Neural progenitor cell (in vitro differentiated cells): ENCODE measurements at places on chromosomes 3 and 15.
A peak's percentile ranks its signal among the peaks of the same experiment; 100 is the strongest.

- no peak for DNase-seq
These were observed 487.2 kb upstream of the RASGRP1 start for GRCh38 chr15:39051626-39052322.

GRCh38 chr3:36373084-36373483 is 7.2 kb upstream of the STAC start:
- DNase-seq, result no peak

- DNase-seq, result no peak
These were observed 119.5 kb downstream of the STAG1 start for GRCh38 chr3:136632625-136633081.

DNA sequence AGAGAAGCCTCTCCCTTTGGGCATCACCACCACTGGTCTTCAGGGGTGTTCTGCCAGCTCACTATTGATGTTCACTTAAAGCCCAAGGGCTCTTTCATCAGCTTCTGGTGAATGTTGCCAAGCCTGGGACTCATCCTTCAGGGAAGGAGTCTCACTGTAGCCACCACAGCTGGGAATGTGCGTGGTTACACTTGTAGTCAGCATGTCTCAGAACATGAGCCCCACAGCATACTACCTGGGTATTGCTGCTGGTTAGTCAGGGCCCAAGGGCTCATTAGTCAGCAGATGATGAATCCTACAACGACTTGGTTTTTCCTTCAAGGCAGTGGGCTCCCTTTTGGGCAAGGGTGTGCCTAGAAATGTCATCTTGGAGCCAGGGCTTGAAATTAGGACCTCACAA is 412.9 kb downstream of the VGLL3 start:
- DNase-seq, result no peak

DNA sequence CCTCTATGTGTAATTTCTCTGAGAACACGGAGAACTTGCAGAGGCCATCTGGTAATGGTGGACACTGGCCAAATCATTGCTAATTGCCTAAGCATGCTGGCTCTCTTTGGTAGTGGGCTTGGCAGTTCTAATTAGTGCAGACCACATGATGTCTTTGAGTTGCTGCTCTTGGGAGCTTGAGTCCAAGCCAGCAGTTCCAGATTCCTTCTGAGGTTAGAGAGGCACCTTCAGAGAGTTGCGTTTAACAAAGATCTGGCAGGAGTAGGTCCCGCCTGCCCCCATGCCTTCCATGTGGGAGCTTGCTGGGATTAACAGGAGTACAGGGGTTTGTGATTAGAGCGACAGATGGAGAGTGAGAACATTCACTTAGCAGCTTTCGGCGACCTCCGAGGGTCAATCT is 449.0 kb upstream of the LMCD1 start:
- no peak for DNase-seq

- DNase-seq, result peak; percentile 33
These were observed 127.2 kb upstream of the IL12A start for GRCh38 chr3:159861369-159861987.

- DNase-seq, result peak; percentile 12
These were observed 28.2 kb downstream of the NEK4 start for GRCh38 chr3:52742418-52743041.

DNA sequence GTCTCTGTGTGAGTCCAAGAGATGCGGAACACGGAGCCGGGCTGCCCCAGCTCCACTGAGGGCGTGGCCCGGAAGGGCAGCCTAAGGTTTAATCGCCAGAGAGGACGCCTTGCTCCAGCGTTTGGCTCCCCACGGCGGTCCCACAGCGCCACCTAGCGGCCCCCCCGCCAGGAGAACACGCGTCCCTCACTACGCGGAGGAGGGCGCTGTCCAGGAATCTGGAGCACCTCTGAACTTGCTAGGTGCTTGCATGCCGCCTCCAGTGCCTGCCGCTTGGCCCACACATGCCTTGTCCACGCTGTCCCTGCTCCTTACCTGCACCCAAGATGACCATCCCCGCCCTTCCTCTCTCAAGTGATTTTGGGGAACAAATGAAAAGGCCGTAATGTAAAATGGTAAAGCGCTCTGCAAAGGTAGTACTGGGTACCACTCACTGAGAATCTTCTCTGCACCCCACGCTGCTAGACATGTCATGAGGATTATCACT is 14.4 kb upstream of the MRPS22 start:
- peak; percentile 93 for DNase-seq

- DNase-seq, result no peak
These were observed 93.7 kb downstream of the MYLK start for GRCh38 chr3:123790254-123791072.

- no peak for DNase-seq
These were observed 53.4 kb upstream of the CD200R1L start for GRCh38 chr3:112900113-112900512.

GRCh38 chr3:102125994-102126368 is 276.7 kb downstream of the NFKBIZ start:
- no peak for DNase-seq

- no peak for DNase-seq
These were observed 36.8 kb upstream of the PDE8A start for GRCh38 chr15:84944861-84945260.

GRCh38 chr15:34795267-34796081 is at the start of gene ACTC1:
ACTC1 (minus strand) TSS chr15:34795549; CDS start chr15:34794808, 741 bp downstream.
- peak; percentile 74 for DNase-seq

DNA sequence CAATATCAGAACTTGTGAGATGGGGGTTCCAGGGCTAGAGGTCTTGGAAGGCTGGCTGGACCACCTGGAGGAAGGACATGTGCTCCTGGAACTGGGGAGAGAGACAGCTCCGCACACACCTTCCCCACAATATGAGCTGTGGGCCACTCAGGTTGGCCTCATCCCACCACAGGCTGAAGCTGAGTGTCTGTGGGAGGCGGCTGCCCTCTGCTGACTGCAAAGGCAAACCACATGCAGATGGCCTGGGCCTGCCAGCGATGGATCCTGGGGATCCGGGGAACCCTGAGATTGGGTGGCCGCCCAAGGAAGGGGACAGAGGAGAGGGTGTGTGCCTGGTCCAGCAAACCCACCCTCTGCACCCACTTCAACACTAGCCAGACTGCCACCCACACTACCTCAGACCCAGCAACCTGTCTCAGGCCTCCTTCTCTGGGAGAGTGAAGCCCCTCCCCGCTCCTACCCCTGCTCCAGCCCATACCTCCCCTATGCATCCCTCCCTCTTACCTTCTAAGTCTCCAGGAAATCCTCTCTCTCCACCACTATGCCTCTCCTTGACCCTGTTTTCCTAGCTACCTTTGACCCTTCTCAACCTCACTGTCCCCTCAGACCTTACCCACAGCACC is 44.8 kb downstream of the CYP11A1 start:
- peak; percentile 84 for DNase-seq

GRCh38 chr3:179028408-179028807 is 43.2 kb downstream of the ZMAT3 start:
- DNase-seq, result no peak

DNA sequence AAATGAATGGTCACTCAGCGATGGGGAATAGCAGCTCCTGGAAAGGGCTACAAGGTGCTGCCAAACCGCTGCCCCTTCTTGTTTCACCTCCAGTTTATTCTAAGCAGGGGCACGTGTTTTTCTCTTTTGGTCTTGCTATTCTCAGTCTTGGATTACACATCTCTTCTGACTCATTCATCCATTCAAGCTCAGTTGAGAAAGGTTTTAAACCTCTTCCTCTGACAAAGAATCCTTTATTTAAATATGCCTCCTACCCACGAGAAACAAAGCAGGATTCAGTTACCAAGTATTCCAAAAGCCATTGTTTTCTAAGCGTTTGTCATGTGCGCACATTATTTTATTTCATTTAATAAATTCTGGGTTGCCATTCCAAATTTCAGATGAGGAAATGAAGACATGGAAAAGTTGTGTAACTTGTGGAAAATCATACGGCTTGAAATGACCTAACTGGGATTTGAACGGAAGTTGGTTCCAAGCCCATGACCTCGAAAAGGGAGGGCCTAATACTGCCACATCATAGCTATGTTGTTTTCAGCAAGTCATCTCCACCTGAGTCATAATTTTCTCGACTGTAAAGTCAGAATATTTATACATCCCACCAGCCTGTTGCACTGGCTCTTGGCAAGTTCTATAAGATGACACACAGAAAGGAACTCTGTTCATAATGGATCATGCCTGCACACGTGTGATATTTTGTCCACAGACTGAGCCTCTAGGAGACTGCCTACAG is 292.0 kb upstream of the SLCO3A1 start:
- peak; percentile 3 for DNase-seq

DNA sequence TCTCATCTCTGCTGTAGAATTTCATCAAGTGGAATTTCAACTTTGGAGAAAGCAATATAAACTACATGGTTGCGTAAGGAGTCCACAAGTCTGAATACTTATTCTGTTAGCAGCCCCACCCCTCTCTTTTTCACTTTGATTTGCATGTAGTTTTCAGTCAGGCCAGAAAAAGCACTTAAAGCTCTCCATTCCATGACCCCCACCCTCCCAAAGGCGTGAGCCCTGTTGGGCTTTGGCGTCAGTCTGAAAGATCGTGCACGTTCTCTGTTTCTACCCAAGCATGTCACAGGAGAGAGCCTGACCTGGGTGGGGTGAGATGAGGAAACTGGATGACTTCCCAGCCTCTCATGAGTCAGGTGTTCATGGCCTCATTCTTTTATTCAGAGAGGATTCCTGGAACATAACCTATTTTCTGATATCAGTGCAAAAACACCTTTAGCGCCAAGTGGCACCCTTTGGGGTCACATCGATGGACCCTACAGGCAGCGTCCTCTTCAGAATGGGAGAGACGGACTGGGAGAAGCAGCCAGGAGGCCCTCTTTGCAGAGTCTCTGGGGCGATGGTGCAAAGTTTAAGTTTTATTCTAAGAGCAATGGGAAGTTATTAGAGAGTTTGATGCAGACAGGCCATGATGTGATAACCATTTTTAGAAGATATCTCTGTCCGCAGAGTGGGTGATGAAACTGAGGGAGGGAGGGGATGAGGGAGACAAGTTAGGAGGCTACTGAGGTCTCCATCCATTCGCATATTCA is 55.8 kb downstream of the LSM3 start:
- DNase-seq, result no peak

- DNase-seq, result no peak
These were observed 38.2 kb downstream of the PCSK6 start for GRCh38 chr15:101451266-101451799.

- DNase-seq, result no peak
These were observed 190.1 kb downstream of the IL5RA start for GRCh38 chr3:2920103-2920502.

DNA sequence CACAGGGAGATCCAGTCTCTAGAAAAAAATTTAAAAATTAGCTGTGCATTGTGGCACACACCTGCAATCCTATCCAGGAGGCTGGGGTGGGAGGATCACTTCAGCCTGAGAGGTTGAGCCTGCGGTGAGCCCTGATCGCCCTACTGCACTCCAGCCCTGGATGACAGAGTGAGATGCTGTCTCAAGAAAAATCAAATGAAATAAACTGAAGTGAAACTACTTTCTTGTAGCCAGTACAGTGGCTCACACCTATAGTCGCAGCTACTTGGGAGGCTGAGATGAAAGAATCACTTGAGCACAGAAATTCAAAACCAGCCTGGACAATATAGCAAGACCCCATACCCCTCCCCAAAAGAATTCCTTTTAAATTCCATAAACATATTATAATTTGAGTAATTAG is 35.4 kb downstream of the SMARCC1 start:
- DNase-seq, result no peak

DNA sequence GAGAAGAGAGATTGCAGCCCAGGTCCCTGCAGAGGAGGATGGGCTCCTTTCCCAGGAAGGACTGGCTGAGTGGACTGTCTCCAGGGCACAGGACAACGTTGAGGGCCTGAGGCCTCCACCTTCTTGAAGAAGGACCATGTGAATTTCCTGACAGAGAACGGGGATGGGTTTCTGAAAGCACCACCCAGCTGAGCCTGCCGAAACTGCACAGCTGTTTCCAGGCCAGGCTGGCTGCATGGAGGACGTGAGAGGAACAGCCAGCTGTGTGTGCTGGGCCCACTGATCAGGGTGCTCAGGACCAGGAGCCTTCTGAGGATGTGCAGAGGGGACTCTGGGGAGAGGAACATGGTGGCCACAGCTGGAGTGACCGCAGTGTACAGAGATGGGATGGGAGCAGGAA is 39.2 kb downstream of the HMCES start:
- no peak for DNase-seq

DNA sequence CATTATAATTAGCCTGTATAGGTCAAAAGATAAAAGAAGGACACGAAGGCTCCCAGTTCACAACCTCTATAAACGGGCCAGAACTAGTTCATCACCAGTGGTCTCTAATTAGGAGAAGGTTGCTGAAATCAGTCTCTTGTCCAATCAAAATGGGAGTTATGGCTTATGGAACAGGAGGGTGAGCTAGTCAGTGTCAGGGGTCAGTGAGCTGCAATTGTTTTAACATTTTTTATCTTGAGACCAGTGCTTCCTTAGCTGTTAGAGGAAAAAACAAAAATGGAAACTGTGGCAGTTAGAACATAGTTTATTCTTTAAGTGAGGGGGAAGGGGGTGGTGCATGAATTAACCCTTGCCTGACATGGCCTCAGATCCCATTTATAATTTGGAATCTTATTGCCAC is 141.7 kb downstream of the KCNMB2 start:
- DNase-seq, result no peak

DNA sequence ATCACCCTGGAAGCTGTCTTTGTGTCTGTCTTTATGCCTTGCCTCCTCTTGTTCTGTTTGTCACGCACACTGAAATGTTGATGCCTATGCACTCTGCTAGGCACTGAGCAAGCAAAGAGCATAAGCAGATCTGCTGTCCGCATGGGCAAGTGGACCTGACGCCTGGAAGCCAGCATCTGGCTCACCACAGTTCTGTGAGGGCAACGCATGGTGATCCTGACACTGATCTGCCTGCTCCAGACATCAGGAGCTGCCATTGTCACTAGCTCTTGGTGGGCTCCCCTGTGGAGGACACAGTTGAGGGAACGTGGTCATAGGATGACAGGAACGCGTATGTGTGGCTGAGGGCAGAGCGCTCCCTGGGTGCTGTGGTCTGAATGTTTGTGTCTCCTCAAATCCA is 234.6 kb downstream of the ADAMTS17 start:
- no peak for DNase-seq

- DNase-seq, result no peak
These were observed 133.6 kb downstream of the MEIS2 start for GRCh38 chr15:36966708-36967107.

DNA sequence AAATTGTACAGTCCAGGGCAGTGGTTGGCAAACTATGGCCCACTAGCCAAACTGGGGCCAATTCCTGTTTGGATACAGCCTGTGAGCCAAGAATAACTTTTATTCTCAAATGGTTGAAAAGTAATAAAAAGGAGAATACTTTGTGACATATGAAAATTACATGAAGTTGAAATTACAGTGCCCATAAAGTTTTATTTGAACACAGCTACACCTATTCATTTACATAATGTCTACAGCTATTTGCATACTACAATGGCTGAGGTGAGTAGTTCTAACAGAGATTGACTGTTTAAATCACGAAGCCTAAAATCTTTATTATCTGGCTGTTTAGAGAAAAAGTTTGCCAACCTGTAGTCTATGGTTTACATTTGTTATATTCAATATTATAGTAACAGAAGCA is 600.1 kb downstream of the MAGI1 start:
- no peak for DNase-seq

DNA sequence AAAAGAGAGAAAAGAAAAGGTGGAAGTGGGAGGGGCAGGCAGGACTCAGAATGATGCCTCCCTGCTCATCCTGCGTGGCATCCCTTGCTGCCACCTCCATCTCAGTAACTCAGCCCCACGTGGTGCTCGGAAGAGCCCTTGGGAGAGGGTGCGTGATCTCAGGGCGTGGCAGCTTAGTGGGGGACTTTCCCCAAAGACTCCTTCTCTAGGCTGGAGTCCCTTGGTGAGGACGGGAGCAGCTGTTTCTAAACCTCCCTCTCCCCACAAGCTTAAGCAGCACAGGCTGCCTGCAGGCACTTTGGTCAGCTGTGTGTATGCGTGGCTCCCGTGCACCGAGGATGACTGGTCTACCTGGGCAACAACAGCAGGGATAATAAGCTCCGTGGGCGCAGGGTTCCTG is 7.4 kb upstream of the ANPEP start:
- DNase-seq, result no peak
